NCI-H1436 (cell line): ENCODE measurements at places on chromosomes 7 and 10.

- DNase-seq, result no peak
Measured at GRCh38 chr7:3107889-3108570, 64.4 kb upstream of the CARD11 start.

DNA sequence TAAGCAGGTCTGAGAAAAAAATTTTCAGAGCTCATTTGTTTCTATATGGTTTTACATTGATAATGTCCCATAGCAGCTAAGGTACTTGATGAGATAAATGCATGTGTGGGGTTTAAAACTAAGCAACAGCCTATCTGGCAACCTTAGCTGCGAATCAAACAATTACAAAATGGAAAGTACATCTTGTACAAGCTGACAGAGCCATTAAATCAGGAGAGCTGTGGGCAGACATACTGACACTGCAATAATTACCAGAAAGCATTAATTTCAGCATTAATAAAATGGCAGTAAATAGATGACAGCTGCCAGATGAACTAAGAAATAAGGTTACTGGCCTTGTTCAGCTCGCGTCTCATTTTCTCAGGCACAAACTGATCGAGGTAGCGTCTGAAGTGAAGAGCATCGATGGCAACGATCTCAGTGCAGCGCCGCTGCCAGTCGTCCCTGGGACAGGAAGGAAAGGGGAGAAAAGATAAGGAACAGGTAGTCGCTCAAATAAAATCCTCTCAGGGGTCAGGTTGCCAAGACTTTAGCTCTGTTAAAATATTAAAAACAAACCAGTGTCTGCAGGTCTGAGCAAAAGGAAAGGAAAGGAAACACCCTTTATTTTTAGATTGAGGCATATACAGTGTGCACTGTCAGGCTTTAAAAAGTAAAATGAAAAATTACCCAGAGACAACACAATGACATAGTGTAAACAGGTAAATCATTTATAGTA is 79.7 kb upstream of the OGDHL start:
- DNase-seq, result no peak

- DNase-seq, result no peak
Measured at GRCh38 chr10:71627230-71627939, 92.2 kb downstream of the C10orf105 start.

DNA sequence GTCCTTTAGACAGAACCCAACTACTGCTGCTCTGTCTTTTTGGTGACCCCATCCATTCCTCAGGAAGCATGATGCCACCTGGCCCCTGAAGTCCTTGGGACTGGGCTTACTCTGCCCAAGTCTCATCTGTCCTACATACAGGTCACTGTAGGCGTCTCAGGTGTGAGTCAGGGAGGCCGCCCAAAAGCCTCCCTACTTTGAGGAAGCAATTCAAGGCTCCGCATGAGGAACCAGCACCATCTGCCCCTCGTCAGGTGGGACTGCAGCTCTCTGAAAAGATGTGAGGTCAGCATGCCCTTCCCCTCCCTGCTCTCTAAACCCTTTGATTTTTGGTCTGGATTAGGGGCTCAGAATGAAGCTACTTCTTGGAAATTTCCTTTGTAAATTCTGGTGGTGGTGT is 354.8 kb downstream of the CXCL12 start:
- no peak for DNase-seq

DNA sequence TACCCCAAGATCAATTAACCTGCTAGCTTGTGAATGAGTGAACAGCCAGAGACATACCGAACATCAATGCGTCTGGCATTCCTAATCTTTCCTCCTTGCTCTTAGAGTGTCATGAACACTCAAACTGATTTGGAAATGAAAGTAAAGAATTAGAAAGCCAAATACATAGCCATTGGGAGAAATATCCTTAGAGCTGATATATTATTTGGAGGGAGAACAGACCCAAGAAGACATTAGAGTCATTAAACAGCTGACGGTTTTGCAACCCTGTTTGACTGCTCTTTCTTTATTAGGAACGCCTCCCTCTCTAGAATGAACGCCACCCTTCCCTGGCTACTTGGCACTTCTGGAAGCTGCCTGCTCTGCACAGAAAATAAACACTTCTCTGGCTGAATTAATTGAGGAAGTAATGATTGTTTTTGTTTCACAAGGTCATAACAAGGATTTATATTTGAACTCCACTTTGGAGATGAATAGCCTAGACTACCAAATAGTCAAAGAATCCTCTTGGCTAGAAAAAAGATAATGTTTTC is 42.8 kb downstream of the CTTNBP2 start:
- no peak for DNase-seq

DNA sequence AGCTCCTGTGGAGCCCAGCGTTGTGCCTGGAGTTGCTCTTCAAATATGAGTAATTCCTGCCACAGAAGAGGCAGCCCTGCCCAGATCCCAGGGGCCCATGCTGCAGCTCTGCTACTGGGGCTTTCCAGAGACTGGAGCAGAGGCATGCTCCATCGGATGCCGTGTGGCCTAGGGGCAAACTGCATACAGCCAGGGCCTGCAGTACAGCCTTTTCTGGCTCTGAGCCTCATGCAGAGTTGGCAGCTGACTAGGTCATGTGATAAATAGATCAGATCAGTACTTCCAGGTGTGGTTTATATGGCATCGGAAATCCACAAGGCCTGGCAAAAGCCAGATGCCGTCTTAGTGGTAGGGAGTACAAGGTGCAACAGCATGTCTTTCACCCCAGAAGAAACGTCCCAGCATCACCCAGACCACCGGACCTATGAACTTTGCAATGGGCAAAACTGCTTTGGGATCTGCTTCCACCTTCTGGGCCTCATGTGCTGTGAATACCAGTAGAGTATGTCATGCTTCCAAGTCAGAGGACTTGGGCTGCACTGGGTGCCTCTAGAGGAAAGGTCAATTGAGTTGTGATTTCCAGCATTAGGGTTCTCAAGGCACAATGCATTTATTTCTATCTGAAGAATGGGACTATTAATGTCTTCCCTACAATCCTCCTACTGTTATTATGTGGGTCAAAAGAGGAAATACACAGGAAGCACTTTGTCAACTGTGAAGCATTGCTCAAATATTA is 250.7 kb upstream of the ZNF32 start:
- no peak for DNase-seq

GRCh38 chr10:131469551-131469950 is 158.0 kb upstream of the TCERG1L start:
- DNase-seq, result no peak

DNA sequence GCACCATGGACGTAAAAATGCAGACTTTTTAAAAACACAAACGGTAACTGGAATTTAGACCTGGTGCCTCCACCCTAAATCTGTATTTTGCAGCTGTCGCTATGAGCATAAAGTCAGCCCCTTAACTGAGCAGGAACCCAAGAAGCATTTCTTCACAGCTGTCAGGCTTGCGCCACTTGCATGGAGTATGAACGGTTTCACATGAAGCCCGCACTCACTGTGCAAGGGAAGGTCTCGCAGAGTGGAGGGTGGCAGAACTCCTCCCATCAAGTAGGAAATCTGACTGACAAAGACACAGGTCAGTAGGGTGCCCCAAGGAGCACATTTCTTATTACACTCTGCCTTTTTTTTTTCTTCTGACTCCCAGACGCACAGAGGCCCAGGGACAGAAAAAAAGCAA is 58.5 kb downstream of the ELMO1 start:
- DNase-seq, result no peak

DNA sequence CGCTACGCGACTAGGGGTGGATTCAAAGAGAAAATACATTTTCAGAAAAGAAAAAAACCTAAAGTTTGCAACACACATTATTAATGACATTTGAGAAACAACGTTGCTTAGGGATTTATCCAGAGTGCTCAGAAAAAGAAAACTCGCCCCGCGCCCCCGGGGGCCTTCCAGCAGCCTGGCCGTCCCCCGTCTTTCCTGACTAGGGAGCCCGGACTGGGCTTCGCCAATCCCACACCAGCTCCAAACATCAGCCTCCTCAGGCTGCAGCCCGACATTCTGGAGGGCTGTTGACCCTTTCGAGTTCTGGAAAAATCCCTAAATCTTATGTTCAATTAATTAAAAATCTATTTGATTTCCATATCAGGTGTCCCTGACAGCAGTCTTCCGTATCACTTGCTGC is 48.6 kb downstream of the CLEC2L start:
- DNase-seq, result no peak

GRCh38 chr7:26233902-26234511 is 32.5 kb downstream of the CBX3 start:
- no peak for DNase-seq

DNA sequence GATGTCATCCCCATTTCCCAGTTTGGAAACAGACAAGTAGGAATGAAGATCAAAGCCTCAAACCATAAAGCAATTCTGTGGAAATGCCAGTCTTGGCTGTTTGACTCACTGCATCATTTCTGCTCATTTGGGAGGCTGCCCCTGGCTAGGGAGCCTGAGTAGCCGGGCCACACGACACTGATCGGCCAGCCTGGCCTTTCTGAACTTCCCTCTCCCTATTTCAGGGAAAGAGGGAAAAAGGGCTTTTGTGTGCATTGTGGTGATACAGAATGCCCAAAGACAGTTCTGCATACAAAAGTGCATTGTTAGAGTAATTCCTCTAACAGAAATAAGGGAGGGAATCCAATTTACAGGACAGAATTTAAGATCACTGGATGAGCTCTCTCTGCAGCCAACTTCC is 41.7 kb upstream of the OPALIN start:
- DNase-seq, result no peak
